ENCODE measurements at places on chromosomes 7 and 10.

DNA sequence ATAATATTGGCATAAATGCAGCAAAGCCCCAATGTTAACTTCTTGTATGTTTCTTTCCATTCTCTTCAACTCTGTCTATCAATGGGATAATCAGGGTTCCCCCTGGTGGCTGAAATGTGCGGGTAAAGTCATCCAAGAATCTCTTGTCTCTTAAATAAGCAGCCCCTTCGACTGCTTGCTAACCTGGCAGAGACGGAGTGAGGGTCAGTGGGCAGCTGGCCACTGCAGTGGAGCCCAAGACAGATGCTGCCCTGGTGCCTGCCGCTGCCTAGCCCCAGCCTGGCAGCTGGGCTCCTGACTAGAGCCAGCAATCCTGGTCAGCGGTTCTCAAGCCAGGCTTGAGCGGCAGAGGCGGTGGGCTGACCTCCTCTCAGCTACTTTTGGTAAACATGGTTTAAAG, 248.9 kb downstream of the COBL start:
- peak; percentile 35 for DNase-seq

GRCh38 chr10:30459283-30459682, 25.3 kb downstream of the MAP3K8 start:
- DNase-seq = no peak

GRCh38 chr10:122632031-122632430, 67.6 kb downstream of the C10orf120 start:
- DNase-seq = no peak

DNA sequence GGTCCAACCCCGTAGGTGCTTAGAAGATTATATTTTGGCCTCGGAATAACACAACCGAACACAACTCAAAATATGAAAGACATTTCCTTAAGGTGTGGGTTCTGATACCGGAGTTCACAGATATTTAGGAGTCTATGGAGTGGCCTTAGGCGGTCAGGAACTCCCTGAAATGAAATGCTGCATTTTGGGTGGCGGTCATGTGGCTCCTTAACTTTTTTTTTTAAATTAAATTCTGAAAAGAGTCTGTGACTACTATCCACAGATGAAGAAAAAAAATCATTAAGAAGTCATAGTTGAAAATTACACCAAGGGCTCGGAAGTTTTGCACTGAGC, 290.9 kb upstream of the NFE2L3 start:
- DNase-seq = no peak
